Stimulated activated CD4-positive, alpha-beta T cell treated with anti-CD3 and anti-CD28 coated beads, Interleukin-12 subunit alpha, Interleukin-12 subunit beta, amount 100 ng/mL, for 48 hours (primary cell): ENCODE measurements at places on chromosomes 12 and 14.

GRCh38 chr12:77916276-77916675 is 85.6 kb downstream of the NAV3 start:
- no peak for DNase-seq

DNA sequence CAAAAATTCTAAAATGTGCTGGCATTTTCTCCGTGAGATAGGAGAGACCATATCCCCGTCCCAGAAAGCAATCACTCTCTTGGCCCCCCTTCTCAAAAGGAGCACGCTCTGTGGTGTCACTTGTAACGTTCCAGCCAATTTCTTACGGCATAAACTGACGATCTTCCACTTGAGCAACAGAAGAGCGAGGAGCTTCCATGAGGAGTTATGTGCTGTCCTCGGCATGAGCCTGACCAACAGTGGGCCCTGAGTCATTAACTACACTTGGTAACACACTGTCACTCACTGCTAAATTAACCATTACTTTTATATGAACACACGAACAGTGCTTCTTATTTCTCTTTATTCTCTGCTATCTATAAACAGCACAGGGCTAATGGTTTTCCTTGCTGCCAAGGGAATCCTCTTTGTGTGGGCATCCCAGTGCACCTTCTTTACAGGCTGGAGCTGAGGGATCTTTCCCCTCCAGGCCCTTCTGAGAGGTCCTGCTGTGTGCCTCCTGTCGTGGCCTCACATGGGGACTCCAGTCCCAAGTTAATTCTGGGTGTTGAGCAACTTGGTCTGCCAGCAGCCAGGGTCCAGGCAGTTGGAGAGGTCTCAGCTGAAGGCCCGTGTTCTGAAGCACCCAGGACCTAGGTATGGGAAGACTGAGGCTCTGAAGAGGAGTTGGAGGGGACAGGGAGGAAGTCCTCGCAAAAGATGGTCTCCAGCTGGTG is 9.4 kb downstream of the SLC6A13 start:
- no peak for DNase-seq

DNA sequence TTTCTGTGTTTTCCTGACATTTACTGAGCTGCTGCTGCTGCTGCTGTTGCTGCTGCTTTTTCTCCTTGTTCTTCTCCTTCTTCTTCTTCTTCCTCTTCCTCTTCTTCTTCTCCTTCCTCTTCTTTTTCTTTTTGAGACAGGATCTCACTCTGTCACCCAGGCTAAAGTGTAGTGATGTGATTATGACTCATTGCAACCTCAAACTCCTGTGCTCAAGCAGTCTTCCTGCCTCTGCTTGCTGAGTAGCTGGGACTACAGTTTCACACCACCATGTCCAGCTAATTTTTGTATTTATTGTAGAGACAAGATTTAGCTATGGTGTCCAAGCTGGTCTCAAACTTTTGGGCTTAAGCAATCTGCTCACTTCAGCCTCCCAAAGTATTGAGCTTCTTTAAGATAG is 95.8 kb downstream of the TMTC3 start:
- DNase-seq = no peak

DNA sequence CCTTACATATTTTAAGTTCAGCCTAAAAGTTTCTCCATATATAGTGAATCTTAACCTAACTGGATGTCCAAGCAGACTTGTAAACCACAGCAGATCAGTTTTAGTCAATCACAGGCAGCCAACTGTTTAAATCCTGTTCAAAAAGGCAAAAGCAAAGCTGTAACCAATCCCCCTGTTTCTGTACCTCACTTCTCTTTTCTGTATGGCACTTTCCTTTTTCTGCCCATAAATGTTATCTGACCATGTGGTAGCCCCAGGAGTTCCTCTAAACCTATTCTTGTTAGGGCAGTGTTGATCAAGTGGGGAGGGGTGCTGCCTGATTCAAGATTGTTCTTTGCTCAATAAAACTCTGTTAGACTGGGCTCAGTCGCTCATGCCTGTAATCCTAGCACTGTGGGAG is 8.5 kb upstream of the DACT1 start:
- DNase-seq = no peak

- DNase-seq = no peak
These were observed 149.0 kb downstream of the EFCAB11 start for GRCh38 chr14:89805501-89805900.

- DNase-seq = no peak
These were observed 139.8 kb downstream of the TSPAN9 start for GRCh38 chr12:3216726-3217682.

DNA sequence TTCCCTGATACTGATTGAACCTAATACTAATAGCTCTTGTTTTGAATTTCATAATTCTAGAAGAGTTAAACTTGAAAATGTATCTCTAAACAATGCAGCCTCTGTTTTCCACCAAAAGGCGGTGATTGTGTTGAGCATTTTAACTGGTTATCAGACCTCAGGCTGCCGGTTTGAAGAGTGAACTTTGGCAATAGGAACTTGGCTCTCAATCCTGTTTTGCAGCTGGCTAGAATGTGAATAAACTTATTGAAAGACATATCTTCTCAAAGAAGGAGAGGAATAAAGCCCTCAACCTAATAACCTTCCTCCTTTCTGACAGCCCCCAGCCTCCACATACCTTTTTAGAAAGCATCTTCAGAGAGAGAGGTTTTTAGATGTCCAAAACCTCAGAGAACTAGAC is 105.4 kb downstream of the SRGAP1 start:
- no peak for DNase-seq

- DNase-seq = no peak
These were observed 1.9 kb downstream of the MLXIP start for GRCh38 chr12:122080149-122081082.

DNA sequence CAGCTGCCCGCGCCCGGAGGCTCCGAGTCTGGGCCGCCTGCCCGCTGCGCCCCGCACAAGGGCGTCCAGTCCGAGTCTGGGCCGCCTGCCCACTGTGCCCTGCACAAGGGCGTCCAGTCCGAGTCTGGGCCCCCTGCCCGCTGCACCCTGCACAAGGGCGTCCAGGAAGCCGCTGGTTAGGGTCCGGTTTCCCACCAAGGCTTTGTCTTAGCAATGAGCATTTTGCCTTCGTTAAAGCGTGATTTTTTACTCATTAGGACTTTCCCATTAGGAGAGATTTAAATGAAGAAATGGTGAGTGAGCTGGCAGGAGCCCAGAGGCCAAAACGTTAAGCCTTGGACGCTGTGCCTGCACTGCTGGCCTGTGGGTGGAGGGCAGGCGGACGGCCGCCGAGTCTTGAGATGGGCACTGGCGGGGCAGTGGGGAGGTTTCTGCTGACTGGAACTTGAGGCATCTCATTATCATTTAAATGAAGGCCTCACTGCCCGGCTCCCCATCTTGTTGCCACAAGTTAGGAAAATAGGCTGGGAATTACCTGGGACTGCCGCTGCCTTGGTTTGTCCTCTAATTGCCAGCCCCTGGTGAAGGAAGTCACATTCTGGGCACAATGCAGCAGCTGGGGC is 36.0 kb downstream of the FBRSL1 start:
- no peak for DNase-seq

DNA sequence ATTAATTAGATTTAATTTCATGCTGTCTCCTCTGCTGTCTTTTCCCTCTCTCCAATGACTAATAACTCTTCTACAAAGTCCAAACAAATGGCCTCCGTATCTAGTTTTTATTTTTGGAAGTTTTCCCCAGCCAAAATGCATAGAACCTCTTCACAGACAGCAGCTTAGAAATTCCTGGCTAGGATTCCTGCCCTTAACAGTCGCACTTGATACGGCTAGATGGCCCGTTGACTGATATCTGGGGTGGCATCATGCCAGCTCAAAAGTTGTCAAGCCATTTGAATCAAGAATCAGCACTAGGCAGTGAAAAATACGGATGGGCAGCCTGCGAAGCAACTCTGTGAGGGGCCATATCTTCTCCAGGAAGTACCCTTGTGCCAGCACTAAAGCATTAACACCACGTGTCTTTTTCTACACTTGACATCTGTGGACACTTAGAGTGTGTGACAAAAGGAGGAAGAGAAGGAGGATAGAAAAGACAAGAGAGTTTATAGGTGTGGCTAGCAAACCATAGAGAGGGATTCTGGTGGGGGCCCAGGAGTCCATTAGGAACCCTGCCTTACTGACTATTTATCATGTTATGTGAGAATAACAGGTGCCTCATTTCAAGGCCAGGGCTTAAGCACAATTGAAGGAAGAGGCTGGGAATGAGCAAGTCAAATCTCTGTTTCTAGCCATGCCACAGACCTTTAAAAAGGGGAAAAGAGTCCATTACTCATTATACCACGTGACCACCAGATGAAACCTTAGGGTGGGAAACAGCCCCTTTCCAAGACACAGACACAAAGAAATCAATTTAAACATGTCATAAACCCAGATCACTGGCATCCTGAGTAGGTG is 39.2 kb upstream of the KRR1 start:
- DNase-seq = no peak

GRCh38 chr14:77313371-77313770 is 7.3 kb downstream of the POMT2 start:
- DNase-seq = no peak

- DNase-seq = no peak
These were observed 9.6 kb downstream of the CBX5 start for GRCh38 chr12:54270345-54270744.

DNA sequence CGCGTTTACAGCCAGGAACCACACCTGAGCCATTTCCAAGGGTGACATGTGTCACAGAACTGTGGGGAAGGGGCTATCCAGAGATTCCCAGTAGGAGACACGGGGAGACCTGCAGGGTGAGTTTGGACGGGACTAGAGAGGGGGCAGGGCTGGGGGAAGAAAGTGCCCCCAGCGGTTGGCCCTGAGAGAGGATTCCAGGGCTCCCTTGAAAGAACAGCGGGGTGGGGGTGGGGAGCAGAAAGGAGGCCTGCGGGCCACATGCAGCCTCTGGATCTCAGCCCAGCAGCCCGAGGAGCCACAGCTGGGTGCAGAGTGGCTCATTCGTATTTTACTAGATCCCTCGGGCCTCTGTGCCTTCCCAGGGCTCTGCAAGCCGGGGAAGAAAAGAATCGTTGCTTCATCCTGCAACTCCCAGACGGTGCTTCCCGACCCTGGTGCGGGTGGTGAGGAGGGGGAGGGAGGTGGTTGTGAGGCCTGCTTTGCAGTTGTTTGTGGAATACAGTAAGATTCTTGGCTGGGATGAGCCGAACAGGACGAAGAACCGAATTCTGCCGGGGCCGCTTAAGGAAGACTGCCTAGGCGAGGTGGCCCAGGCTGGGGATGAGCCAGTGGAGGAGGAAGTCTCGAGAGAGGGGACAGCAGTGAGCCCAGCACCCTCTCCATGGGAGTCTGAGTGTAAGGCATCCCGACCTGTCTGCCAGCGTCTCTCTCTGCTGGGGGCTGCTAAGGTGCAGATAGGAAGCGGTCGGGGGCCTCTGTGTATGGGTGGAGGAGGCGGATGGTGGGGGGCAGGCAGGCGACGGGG is 36.1 kb upstream of the ANKRD9 start:
- DNase-seq = no peak

GRCh38 chr14:20516921-20517320 is 11.6 kb downstream of the RNASE10 start:
- DNase-seq = no peak

DNA sequence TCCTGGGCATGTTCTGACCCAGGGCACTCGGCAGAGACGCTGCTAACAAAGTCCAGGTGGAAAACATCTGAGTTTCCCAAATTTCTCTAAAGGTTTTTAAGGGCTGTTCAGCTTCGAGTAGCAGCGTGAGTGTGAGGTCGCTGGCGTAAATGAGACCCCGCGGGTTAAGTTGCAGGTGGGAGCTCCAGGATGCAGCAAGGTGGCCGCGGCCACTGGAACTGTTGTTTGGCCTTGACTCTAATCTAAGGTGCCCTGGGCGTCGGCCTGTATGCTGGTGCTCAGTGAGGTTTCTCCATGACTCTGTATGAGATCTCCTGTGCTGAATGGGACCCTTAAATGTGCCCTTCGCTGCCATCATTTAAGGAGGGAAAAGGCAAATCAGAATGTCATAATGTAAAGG is 50.7 kb downstream of the ELK3 start:
- DNase-seq = no peak

DNA sequence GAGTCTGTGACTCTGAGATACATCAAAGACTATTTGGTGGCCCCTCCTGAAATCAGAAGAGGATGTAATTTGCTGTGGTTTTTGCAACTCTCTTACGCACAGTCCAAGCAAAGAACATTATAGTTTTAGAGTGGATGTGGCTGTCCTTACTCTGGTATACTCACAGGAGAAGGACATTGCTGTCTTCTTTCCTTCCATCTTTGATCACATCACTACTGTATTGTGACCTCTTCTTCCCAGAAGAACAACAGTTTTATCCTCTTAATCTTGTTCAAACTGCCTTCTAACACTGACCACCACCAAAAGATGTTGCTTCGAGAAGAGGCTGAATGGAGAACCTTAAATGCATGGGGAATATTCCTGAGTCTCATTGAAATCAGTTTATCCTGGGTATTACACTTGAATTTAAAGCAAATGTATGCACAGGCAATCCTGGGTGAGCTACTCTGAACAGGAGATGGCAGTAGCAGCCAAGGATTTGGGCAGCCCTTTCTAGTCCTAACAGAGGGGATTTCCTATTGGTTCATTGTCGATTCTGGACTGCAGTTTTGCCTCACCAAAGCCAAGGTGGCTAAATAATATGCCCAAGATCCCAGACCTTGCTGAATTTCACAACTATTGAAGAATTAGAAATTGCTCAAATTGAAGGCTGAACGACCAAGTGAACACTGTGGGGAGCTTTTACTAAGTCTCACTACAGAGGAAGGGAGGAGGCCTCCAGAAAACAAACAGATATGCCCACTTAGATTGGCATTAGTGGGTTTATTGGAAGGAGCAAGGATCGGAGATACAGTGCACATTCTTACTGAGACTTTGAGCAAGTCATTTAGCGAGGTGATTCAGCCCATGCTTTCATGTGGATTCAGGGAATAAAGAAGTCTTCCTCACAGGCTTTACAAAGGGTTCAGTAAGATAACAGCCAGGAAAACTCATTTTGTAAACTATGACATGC is 282.8 kb downstream of the PAWR start:
- no peak for DNase-seq

GRCh38 chr14:49512147-49512551 is 74.0 kb downstream of the RPS29 start:
- no peak for DNase-seq

DNA sequence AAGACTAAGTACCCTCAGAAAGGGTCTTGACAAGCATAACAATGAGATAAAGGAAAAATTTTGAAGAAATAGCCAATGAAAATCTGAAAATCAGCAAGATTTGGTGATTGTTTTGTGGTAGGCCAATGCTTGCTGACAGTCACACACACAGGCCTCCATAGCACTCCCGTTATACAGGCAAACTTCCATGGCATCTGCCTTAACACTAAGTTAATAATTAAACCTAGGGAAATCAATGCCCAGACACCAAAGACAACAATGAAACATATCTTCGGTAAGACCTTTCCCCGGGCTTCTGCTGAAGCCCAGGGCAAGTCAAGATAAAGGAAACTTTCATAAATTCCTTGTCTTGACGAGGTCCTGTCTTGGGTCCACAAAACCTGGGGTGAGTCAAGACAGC is 18.6 kb upstream of the RERGL start:
- DNase-seq = no peak

DNA sequence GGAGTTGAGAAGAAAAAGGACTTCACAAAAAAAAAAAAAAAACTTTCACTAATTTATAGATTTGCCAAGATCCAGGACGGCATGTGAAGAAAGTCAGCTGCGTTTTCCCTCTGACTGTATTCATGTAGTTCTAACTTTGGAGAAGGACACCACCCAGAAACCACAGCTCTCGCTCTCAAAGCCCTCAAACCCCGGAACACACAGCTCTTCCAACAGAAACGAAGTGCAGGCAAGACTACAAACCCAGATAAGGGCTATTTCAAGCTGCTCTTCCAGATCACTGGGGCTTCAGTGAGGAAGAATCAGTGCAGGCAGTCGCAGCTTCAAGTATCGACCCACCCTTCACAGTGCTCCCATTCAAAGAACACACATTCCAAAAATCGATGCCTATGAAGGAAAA is 13.2 kb downstream of the KCNH5 start:
- no peak for DNase-seq
